ENCODE measurements at places on chromosomes 12 and 14.

DNA sequence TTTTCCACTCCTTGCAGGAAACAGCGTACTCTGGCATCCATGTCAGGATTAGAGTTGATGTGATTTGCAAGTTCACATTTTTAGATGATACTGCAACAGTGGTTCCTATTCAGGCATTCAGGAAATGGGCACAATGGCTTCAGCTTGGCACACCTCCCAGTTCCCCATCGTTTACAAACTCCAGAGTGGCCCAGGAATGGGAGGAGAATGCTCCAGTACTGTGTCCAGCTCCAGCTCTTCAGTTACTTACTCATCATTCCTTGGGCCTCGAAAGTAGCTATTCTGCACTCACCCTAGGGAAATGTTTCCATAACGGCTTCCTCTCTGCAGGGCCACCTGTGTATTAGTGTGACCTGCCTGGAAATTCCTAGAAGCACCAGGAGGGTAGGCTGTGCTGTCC is 239.7 kb upstream of the RGS6 start:
- DNase-seq: no peak

DNA sequence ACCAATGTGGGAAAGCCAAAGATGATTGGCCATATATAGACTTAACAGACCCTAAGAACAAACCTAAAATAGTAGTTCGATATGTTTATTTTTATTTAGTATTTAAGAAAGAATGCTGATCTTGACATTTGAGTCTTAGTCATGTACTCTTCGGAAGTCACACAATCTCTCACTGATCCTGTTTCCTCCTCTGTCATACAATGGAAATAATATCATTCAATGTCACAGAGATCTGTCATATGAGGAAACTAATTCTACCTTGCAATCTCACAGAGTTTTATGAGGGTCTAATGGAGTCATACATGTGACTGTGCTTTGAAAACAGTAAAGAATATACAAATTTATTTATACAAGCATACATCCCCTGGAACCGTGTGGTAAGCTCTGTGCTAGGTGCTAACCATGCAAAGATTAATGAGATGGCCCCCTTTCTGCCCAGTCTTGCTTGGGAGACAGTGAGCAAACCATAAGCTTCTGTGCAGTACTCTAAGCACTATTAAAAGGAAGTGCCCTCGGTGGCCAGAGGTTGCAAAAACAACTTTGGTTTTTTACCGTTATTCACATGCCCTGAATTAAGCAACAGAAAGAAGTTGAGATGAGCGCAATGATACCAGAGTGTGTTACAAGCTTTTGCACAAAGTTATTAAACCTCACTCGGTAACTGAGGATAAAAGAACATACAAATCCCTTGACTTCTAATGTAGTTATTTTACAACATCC is 1.7 kb upstream of the LIN7A start:
- DNase-seq: no peak

GRCh38 chr12:102426599-102427542 is 53.5 kb downstream of the IGF1 start:
- no peak for DNase-seq

DNA sequence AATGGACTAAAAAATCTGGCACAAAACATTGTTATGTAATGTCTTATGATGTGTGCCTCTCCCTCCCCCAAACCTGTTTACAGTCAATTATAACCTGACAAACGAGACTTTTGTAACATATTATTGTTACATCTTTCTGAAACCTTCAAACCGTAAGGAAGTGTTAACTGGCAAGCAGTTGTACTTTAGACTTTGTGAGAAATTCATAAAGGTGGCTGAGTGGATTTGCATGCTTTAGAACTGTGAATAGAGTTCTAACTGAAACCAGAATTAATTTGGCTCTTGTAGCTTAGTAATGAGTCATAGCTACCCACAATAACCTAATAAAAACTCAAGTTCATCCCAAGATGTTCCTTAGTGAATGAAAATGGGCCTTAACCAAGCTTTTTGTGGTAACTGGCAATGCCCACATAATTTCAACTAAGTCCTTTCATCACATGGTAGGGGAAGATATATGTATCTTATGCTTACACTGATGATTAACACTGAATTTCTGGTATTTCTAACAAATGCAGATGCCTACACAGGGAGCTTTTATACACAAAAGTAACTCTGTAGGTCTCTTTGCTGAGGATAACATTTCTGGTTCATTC is 29.7 kb downstream of the RAD9B start:
- DNase-seq: no peak

- no peak for DNase-seq
These were observed 58.9 kb downstream of the ARF6 start for GRCh38 chr14:49951691-49952345.

- no peak for DNase-seq
These were observed 368.8 kb downstream of the SYT1 start for GRCh38 chr12:79233341-79233781.

GRCh38 chr12:116425256-116426193 is 133.7 kb upstream of the MAP1LC3B2 start:
- no peak for DNase-seq

GRCh38 chr14:63286071-63286470 is 32.7 kb downstream of the GPHB5 start:
- no peak for DNase-seq

DNA sequence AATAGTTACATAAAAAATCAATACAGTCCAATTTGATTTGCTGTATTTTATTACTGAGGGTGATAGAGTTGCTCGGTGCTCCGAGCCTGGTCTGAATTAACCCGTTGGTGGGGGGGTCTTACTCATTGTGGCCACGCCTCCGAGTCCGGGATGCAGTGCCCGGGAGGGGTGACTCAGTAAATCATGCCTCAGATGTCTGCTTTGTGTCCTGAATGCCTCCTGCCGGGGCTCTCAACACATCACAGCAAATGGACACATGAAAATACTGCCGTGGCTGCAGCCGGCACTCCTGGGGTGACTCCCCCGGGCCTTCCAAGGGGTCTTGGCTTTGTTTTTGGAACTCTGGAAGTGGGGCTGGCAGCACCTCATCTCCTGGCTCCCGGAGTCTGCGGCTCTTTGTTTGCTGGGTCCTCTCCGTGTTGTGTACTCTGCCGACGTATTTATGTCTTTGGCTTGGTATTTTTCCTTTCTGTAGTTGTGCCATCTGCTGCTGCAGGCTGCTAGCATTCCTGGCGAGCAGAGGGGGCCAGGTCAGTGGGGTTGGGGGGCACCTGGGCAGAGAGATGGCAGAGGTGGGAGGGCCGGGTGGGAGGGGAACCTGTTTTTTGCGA is 129.0 kb downstream of the AACS start:
- no peak for DNase-seq

GRCh38 chr14:68554231-68554630 is 238.6 kb downstream of the ZFP36L1 start:
- no peak for DNase-seq

DNA sequence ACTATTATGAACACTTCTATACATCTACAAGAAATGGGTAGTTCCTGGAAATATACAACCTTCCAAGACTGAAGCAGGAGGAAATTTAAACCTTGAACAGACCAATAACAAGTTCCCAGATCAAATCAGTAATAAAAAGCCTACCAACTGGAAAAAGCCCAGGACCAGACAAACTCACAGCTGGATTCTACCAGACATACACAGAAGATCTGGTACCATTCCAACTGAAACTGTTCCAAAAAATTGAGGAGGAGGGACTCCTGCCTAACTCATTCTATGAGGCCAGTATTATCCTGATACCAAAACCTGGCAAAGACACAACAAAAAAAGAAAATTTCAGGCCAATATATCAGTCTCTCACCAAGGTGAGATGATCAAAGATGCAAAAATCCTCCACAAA is 189.4 kb downstream of the RPS29 start:
- DNase-seq: no peak

DNA sequence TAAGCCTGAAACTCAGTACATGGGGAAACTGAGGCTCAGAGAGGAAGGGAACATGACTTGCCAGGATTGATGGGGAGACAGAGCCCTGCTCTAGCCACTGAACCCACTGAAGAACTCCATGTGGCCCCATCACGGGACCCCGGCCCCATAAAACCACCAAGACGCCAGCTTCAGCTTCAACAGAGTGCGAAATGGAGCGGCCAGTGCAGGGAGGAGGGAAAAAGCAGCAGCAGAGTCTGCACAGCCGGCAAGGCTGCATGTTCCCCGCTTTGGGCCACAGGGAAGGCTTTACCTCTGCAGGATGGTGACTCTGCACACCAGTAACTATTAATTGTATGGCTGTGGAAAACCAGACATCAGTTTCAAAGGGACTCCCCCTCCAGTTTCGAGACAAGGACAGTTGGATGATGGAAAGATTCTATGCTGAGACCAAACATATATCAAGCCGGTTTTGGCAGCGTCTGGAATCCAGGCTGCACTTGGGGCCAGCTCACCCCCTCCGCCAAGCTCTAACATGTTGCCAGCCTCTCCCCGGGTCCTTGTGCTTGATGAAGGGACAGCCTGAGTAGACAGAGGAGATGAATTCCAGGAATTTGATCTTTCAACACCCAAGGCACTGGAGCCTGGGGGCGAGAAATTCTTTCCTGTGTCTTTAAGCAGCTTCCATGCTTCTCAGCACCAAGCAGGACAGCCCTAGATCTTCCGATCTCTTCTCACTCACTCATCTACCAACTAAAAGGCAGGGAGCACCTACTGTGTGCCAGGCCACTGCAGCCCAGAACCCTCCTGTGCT is 55.7 kb upstream of the BCL11B start:
- no peak for DNase-seq

GRCh38 chr12:30515351-30515750 is 180.3 kb downstream of the IPO8 start:
- DNase-seq: no peak

DNA sequence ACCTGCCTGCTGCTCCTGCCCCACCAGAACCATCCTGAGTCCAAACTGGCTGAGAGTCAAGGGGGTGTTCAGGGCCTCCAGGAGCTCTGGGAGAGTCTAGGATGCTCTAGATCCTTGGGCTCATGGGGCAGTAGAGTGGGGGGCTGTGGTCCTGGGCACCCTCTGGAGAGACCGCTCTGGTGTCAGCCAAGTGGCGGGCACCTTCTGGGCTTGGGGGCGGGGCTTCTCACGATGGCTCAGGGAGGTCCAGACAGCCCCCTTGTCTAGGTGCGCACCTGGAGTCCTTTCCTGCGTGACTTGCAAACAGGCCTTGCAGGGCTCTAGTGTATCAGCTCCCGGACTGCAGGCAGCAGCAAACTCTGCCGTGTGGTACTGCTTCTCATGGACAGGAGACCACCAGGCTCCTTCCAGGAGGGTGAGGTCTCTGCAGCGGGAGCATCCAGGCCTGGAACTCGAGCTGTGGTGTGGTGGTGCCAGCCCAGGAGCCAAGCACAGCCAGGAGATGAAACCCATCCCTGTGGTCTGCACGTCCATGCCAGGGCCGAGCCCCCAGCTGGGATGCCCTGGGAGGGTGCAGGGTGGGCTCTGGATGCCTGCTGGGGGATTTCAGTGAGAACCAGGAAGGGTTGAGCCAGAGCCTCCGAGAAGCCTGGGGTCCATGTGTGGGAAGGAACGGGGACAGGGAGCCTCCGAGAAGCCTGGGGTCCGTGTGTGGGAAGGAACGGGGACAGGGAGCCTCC is 15.0 kb downstream of the PACS2 start:
- DNase-seq: no peak

GRCh38 chr12:20210621-20211215 is 157.6 kb upstream of the PDE3A start:
- no peak for DNase-seq

- no peak for DNase-seq
These were observed 9.7 kb upstream of the ERC1 start for GRCh38 chr12:981176-981828.

DNA sequence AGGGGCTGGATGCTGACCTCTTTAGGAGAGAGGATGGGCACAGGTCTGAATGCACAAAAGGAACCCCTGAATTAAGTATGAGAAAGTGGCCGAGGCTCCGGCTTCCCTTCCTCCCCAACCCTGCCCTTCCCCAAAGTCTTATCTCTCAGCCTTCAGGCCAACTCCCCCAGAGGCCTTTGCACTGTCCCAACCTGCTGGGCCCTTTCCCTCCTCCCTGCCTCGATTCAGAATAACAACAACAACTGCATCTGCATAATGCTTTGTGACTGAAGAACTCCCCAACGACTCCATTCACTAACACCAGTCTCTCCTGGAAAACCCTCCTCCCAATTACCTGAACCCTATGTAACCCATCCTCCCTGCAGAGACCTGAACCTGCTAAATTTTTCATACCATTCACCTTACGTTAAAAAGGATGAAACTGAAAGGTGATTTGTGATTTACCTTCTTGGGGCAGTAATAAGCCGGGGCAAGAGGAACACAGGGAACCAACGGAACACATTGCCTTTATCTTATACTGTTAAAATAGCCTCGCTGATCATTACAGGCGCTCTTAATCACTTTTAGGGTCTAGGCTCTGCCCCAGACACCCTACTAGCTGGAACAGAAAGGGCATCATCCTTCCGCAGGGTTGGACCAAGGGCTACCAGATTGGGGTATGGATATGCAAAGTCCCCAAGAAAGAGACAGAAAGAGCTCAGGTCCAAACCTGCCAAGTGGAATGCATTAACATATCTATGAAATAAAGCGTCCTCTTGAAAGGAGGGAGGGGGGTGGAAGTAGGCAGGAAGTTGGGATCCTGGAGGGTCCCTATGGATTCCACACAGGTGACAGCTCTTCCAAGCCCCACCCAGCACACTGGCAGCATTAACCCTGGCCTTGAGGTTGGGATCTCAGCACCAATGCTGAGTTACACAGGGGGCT is 24.2 kb upstream of the FOXN3 start:
- no peak for DNase-seq

GRCh38 chr14:54348001-54348611 is 48.7 kb upstream of the CDKN3 start:
- no peak for DNase-seq

DNA sequence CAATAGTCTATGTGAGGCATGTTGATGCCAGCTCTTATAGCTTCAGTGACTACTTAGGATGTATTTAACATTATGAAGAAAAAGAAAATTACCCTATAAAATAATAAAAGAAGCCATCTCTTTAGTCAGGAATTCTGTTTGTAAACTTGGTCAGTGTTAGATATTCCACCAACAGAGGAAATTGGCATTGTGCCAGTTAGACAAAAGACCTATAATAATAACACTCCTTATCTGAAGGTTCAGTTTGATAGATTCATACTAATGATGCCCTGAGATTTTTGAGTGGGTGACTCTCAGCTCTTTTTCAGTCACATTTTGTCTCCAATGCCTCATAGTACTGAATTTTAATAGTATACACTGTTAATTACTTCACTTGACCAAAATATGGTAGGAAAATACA is 6.6 kb downstream of the SYT10 start:
- no peak for DNase-seq

GRCh38 chr12:80241576-80242273 is 142.4 kb downstream of the OTOGL start:
- DNase-seq: no peak

DNA sequence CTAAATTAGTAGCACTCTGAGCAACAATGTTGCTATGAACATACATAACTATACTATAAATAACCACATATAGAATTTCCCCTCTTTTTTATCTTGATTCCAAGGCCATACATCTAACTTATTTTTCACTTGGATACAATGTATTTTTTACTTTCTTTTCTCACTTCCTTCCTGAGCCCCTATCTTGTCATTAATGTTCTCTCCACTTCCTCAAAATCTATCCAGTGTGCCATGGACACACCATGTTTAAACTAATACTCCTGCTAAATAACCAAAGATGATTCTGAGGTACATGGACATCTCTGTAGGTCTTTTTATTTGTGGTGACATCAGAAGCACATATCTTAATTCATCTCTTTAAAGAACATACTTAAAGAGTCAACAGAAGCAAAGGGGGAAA is 251.2 kb downstream of the C12orf42 start:
- no peak for DNase-seq

Measured in stimulated activated CD8-positive, alpha-beta memory T cell treated with anti-CD3 and anti-CD28 coated beads, Interleukin-4, amount 100 ng/mL, for 4 hours (primary cell).